ENCODE measurements at places on chromosomes 1 and 21.

- DNase-seq, result no peak
Measured at GRCh38 chr1:159890390-159890789, 9.6 kb downstream of the CFAP45 start.

DNA sequence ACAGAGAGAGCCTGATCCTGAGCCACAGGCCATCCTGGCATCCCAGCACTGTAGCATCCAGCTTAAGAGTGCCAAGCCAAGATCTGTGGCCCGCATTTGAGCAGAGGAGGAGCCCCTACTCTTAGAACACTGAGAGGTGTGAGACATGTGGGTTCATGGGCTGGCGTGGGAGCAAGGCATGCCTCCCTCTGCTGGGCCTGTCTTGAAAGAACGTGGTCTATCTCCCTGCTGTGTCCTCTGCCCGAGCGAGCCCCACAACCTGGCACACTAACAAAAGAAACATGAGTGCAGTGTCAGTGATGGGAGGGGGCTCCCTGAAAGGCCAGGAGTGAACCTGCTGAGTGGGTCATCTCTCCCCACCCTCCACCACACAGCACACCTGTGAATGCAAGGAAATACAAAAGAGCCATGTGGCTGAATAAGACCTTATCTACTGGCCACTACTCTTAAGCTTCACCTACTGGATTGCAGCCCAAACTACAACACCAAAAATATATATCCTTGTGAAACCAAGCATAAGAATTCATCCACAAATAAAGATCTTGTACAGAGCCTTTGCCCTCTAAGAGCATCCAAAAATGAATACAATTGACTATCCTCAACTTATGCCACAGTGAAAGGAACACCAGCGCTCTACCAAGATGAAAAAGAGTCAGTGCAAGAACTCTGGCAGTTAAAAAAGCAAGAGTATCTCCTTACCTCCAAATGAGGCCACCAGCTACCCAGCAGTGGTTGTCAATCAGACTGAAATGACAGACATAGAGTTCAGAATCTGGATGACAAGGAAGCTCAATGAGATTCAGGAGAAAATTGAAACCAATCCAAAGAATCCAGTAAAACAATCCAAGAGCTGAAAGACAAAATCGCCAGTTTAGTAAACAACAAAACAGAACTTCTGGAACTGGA lies 259.4 kb upstream of the DAB1 start:
- no peak for DNase-seq

GRCh38 chr1:76501136-76501535 lies 366.1 kb upstream of the ST6GALNAC5 start:
- no peak for DNase-seq

- DNase-seq, result no peak
Measured at GRCh38 chr1:230863449-230863848, 4.9 kb downstream of the C1orf198 start.

DNA sequence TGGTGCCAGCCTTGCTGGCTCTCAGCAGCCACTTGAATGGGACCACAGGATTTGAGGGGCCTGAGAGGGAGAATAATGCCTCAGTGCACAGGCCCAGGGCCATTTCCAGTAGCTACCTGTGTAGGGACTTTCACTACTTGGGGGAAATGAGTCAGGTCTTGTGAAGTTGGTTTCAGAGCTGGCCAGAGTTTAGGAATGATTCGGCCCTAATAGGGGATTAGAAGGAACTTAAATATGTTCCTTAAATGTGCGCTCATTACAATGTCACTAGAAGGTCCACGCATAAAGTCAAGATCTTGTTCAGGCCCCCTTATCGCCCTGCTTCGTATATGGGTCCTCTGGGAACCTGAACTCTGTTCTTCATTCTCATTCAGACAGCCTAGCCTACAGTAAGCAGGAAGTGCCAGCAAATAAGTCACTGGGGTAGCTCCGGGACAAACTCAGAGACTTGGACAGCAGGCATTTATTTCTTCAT lies 5.6 kb upstream of the AKR1A1 start:
- DNase-seq, result no peak

GRCh38 chr1:24828887-24829192 lies 83.6 kb downstream of the CLIC4 start:
- DNase-seq, result no peak

DNA sequence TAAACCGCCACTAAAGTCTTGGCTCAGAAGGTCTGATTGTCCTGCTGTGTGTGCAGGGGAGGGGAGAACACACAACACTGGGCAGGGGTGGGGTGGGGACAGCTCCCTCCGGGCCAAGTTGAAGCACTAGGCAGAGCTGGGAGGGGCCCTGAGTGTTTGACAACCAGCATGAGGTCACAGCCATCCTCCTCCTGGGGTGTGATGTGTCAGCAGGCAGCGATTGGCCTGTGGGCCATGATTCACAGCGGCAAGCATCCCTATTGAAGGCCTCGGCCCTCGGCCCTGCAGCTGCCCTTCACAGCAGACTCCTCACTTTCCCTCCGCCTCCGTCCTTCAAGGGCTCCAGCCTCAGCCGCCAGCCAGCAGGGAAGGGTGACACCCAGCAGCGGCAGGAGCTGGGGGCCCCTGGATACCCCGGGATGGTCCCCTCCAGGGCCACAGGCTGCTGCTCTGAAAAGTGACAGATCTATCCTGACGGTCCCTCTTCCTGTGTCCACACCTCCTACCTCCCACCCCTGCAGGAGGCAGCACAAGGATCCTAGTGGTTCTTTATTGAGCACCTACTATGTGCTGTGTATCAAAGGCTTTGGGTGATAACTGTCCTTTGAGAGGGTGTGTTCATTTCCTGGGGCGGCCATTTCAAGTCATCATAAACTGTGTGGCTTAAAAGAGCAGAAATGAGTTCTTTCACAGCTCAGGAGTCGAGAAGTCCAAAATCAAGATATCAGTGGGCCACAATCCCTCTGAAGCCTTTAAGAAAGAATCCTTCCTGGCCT lies 66.0 kb upstream of the SLC25A33 start:
- peak; percentile 89 for DNase-seq

- no peak for DNase-seq
Measured at GRCh38 chr1:212666116-212666775, 33.4 kb downstream of the BATF3 start.

- no peak for DNase-seq
Measured at GRCh38 chr21:37483776-37484175, 117.2 kb downstream of the DYRK1A start.

GRCh38 chr1:33819913-33820311 lies 44.0 kb upstream of the HMGB4 start:
- no peak for DNase-seq

Measured in HTR-8/SVneo (cell line).